ENCODE measurements at places on chromosomes 11 and 22.

- no peak overlapping the region for H3K27ac ChIP-seq
- peaks cover 2% of the 10 kb centered on the region for H3K36me3 ChIP-seq
- peaks cover 5% of the 10 kb centered on the region for H3K4me1 ChIP-seq
- H3K4me3 ChIP-seq, result no peak overlapping the region
- peaks cover 30% of the 10 kb centered on the region for H3K27me3 ChIP-seq
Observed at GRCh38 chr22:44537015-44537414, 39.0 kb upstream of the RTL6 start.

- no peaks in the 10 kb centered on the region for H3K36me3 ChIP-seq
- peaks cover 14% of the 10 kb centered on the region for H3K4me1 ChIP-seq
Observed at GRCh38 chr22:46148336-46148735, 2.0 kb upstream of the PPARA start.

GRCh38 chr22:28051787-28052356 is 132.8 kb upstream of the PITPNB start:
- H3K4me3 ChIP-seq, result no peak overlapping the region
- no peak for DNase-seq
- H3K36me3 ChIP-seq, result no peaks in the 10 kb centered on the region

DNA sequence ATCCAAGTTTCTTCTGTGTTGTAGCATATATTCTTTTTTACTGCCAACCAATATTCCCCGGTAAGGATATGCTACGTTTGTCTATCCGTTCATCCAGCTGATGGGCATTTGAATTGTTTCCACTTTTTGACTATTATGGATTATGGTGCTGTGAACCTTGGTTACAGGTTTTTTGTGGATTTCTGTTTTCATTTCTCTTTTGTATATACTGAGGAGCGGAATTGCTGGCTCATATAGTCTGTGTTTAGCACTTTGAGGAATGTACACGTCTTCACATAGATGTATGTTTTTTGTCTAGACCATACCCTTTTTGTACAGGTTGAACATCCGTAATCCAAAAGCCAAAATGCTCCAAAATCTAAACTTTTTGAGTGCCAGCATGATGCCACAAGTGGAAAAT is 23.6 kb downstream of the RCOR2 start:
- no peak overlapping the region for H3K27ac ChIP-seq
- peaks cover 40% of the 10 kb centered on the region for H3K4me1 ChIP-seq
- DNase-seq, result no peak

DNA sequence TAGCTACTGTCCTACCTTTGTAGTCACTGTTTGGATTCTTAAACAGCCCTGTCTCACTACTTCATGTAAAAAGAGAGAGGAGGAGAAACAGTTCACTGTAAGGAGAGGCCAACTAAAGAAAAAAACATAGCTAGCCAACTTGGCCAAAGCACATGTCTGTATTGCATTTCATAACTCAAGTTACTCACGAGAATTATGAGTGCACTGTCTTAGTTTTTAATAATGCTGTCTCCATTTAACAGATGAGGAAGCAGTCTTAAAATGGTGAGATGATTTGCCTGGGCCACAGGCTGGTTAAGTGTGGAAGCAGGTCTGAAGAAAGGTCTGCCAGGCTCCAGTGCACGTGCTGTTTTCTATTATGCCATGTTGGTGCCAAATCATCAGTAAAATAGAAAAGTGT is 104.5 kb downstream of the UVRAG start:
- peaks cover 26% of the 10 kb centered on the region for H3K36me3 ChIP-seq
- no peaks in the 10 kb centered on the region for H3K27me3 ChIP-seq
- H3K27ac ChIP-seq, result peak overlapping the region; percentile 80
- peak overlapping the region; percentile 52 for H3K4me3 ChIP-seq
- peaks cover 25% of the 10 kb centered on the region for H3K4me1 ChIP-seq

DNA sequence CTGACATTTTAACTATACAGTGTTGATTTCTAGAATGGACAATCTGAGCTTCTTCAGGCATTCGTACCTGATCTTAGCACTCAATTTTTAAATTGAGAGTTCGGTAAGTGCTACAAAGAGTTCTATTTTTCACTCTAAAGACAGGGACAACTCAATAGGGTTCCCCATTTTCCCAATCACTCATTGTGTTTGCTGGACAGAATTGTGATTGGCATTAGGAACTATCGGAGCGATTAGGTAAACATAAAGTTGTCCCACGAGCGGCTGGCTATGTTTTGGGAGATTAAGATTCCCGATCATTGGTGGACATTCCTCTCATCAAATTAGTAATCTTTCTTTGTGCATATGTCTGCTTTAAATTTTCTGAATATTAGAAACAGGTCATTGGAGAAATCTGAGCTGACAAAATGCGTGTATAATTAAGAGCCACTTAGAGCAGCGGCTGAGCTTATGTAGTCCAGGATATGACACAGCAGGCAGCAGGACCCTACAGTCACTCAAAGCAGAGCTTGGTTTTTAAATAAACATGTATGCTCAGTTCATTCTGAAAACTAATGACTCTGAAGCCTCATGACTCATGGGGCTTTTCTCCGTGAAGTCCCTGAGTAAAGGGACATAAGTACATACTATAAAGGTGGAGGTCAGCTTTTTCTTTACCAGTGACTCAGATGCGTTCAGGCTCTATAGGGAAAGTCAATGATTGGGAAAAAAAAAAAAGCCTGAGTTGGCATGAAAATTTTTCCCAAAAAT is 109.4 kb downstream of the GRIA4 start:
- no peaks in the 10 kb centered on the region for H3K36me3 ChIP-seq
- no peaks in the 10 kb centered on the region for H3K4me1 ChIP-seq
- no peak overlapping the region for H3K27ac ChIP-seq
- no peak for DNase-seq
- no peaks in the 10 kb centered on the region for H3K27me3 ChIP-seq

DNA sequence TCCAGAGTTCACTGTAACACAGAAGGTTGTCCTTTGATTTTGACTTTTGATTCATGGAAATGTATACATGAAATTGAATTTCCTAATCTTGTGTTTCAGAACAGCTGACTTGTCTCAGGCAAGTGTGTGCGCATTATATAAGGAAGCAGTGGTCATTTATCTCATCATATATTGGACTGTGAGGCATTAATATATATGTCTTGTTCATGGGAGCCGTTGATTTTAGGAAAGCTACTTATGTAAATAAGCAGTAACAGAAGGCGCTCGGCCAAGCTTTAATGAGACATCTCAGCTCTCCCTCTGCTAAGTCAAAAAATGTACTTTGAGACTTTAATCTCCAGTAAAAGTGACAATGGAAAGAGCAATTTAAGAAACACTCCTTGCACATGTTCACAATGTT is 100.5 kb downstream of the PDHX start:
- H3K36me3 ChIP-seq, result peaks cover 2% of the 10 kb centered on the region
- no peak overlapping the region for H3K27ac ChIP-seq
- no peak for DNase-seq

GRCh38 chr11:50186146-50186545 is 153.5 kb downstream of the OR4C45 start:
- H3K27me3 ChIP-seq, result no peaks in the 10 kb centered on the region
- no peak for DNase-seq
- H3K4me3 ChIP-seq, result no peak overlapping the region

- H3K27ac ChIP-seq, result no peak overlapping the region
- DNase-seq, result no peak
- no peaks in the 10 kb centered on the region for H3K36me3 ChIP-seq
- H3K4me1 ChIP-seq, result no peaks in the 10 kb centered on the region
- no peak overlapping the region for H3K4me3 ChIP-seq
- peaks cover 11% of the 10 kb centered on the region for H3K27me3 ChIP-seq
Observed at GRCh38 chr22:35205961-35206360, 51.3 kb upstream of the HMGXB4 start.

DNA sequence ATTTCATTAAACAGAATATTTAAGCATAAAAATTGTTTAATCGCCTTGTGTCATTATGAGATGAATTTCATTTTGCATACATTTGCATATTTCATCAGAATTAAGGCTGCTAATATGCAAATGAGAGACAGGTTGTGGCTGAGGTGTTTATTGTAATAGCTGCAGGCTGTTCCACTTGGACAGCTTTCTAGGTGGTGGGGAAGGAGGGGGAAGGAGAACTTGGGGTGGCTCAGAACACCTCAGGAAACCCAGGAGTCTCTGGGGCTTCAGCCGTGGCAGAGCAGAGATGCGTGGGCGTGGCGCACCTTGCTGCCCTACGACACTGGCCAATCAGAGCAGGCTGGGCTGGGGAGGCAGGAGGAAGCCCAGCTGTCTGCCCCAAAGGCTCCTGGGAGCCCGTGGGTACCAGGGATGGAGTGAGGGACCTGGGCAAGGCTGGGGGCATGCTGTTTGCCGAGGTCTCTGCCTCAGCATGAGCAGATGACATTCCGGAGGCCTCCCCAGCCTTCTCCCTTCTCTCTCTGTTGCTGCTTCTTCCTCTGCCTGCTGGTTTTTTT is 542.9 kb downstream of the MN1 start:
- peaks cover 2% of the 10 kb centered on the region for H3K4me1 ChIP-seq
- no peak overlapping the region for H3K27ac ChIP-seq
- H3K27me3 ChIP-seq, result peaks cover 2% of the 10 kb centered on the region

DNA sequence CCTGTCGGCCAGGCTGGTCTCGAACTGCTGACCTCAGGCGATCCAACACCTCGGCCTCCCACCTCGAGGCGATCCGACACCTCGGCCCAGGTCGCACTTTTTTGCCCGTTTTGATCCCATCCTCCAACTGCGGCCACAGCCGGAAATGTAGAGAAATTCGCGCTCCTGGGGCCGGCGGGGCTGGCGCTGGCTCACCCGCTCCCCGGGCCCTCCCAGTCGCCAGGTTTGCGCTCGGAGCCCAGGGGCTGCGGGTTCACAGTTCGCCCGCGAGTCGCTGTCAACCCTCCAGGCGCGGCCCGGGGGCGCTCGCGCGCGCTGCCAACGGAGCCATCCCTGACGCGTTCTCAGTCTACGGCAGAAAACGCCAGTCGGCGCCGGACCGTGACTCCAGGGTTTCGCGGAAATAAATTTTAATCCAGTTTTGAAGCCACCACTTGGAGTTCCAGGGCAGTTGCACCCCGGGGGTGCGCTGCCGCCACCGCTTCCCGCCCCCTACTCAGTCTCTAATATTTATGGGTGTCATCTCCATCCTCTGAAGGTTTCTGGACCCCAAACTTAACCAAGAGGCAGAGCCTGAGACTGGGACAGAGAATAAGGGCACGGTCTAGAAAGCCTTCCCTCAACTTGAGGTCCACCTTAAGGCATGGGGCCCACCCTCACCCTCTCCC is 1.5 kb upstream of the KLHDC7B start:
- peak; percentile 86 for DNase-seq
- H3K36me3 ChIP-seq, result no peaks in the 10 kb centered on the region
- H3K27me3 ChIP-seq, result no peaks in the 10 kb centered on the region
- H3K27ac ChIP-seq, result peak overlapping the region; percentile 91
- peaks cover 18% of the 10 kb centered on the region for H3K4me1 ChIP-seq

- H3K27ac ChIP-seq, result peak overlapping the region; percentile 78
- H3K36me3 ChIP-seq, result peaks cover 25% of the 10 kb centered on the region
- no peak for DNase-seq
Observed at GRCh38 chr11:5679811-5680210, 5.1 kb downstream of the TRIM5 start.

GRCh38 chr11:12784445-12784844 is 110.2 kb downstream of the TEAD1 start:
- no peak overlapping the region for H3K27ac ChIP-seq
- no peaks in the 10 kb centered on the region for H3K36me3 ChIP-seq
- H3K27me3 ChIP-seq, result peaks cover 3% of the 10 kb centered on the region
- no peaks in the 10 kb centered on the region for H3K4me1 ChIP-seq

- no peak for DNase-seq
- peaks cover 9% of the 10 kb centered on the region for H3K27me3 ChIP-seq
- no peak overlapping the region for H3K27ac ChIP-seq
Observed at GRCh38 chr11:69276165-69276564, 17.8 kb upstream of the MYEOV start.

DNA sequence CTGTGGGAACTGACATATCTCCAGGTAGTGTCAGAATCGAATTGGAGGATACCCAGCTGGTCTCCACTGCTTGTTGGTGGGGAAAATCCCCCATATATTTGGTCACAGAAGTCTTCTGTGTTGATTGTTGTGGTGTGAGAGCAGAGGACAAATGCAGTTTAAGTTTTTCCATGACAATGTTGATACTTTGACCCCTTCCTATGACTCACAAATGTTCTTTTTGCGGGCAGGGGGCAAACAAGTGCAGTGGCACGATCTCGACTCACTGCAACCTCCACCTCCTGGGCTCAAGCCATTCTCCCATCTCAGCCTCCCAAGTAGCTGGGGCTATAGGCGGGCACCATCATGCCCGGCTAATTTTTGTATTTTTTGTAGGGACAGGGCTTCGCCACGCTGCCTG is 7.4 kb upstream of the PATL1 start:
- no peak overlapping the region for H3K27ac ChIP-seq
- no peaks in the 10 kb centered on the region for H3K36me3 ChIP-seq
- no peak overlapping the region for H3K4me3 ChIP-seq

GRCh38 chr11:80173371-80174136 is 732.7 kb upstream of the TENM4 start:
- H3K4me3 ChIP-seq, result no peak overlapping the region
- no peaks in the 10 kb centered on the region for H3K27me3 ChIP-seq
- no peak overlapping the region for H3K27ac ChIP-seq
- no peak for DNase-seq

DNA sequence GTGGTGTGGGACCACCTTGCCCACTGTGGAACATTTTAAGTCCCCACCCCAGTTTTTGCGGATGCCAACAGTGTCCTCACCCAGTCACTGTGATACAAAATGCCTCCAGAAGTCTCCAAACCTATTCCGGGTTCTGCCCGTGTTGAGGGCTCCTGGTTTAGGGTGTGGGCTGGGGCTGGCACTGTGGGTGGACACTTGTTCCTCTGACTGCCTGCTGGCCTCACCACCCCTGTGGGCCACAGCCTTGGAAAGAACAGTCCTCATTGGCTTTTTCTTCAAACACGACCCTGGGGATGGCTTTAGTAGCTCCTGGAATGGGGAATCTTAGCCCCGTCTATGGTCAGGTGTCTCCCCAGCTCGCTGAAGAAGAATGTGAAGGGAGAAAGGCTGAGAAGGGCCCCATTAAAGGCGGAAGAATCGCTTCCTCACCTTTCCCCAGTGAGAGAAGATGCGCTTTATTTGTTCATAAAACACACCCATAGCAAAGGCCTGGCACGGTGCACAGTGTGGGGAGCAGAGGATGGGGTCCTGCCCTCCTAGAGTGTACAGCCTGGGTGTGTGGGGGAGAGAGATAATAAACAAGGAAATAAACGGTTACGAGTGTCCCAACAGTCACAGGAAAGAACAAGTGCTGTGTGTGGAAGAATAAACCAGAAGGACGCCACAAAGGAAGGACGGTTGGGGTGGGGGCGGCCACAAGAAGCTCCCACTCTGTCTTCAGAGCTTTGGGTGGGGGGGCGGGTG is 91.6 kb upstream of the SLC22A12 start:
- no peak overlapping the region for H3K4me3 ChIP-seq
- H3K36me3 ChIP-seq, result peaks cover 1% of the 10 kb centered on the region
- H3K27ac ChIP-seq, result no peak overlapping the region
- H3K4me1 ChIP-seq, result peaks cover 2% of the 10 kb centered on the region

GRCh38 chr11:124938206-124938765 is 2.4 kb upstream of the HEPACAM start:
- no peaks in the 10 kb centered on the region for H3K4me1 ChIP-seq
- no peak overlapping the region for H3K4me3 ChIP-seq
- H3K27ac ChIP-seq, result no peak overlapping the region
- peaks cover 14% of the 10 kb centered on the region for H3K27me3 ChIP-seq
- no peak for DNase-seq
